ENCODE measurements at places on chromosomes 11 and 22.

- no peak for DNase-seq
These were observed 23.1 kb downstream of the IGLL1 start for GRCh38 chr22:23557036-23557435.

DNA sequence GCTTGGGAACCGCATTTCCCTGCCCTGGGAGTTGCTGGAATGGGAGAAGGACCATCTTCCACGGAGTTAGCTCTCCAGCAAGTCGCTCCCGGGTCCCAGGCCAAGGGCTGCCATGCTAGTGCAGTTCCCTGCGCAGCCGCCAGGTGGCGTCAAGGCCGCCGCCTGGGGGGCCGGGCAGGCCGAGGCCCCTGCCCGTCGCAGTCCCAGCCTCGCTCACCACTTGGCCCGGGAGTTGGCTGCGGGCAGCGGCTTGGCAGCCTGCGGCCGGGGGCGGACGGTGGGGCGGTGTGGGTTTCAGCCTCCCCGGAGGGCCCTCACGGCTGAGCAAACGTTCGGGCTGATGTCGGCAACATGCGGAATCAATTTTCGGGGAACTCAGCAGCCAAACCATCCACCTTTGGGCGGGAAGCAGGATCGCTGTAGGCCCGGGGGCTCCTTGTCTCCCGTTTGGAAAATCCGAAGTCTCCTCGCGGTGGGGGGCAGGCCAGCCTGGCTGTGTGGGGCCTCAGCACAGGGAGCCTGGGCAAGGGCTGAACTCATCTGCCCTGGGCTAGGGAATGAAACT is 415.1 kb downstream of the SOX6 start:
- DNase-seq: no peak

GRCh38 chr11:111586388-111586831 is 15.8 kb upstream of the SIK2 start:
- DNase-seq: peak; percentile 43

DNA sequence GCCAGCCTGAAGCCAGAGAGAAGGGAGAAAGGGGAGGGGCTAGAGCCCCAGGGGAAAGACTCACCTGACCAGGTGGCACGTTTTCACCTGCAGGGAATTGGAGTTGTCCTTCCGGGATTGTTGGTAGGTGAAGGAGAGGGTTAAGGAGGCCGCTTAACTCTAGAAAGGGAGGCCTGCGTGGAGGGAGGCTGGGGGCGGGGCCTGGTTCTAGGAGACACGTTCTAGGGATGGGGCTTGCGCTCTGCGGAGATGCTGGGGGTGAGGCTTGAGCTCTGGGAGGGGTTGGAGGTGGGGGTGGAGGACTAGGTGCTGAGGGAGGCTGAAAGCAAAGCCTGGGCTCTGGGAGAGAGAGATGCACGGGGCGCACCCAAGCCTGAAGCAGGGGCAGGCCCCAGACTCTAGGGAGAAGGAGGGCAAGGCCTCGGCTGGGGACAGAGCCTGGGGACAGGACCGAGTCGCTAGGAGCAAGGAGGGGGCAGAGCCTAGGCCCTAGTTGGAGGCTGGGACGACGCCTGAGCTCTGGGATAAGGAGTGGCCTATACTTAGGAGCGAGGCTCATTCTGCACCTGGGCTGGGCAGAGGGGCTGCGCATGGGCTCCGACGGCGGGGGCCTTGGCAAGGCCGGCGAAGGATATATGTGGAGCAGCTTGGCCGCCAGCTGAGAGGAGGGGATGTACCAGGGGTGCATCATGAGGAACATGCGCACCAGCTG is 2.4 kb downstream of the RASGRP2 start:
- DNase-seq: no peak

GRCh38 chr11:132006884-132007580 is 636.6 kb downstream of the NTM start:
- no peak for DNase-seq

- DNase-seq: no peak
These were observed 5.2 kb downstream of the TRPT1 start for GRCh38 chr11:64220798-64221197.

GRCh38 chr11:12087075-12088004 is 23.1 kb upstream of the MICAL2 start:
- DNase-seq: no peak

GRCh38 chr22:35812600-35812999 is 94.9 kb downstream of the APOL5 start:
- no peak for DNase-seq

- DNase-seq: no peak
These were observed 1.6 kb upstream of the ANO1 start for GRCh38 chr11:70076461-70076931.

DNA sequence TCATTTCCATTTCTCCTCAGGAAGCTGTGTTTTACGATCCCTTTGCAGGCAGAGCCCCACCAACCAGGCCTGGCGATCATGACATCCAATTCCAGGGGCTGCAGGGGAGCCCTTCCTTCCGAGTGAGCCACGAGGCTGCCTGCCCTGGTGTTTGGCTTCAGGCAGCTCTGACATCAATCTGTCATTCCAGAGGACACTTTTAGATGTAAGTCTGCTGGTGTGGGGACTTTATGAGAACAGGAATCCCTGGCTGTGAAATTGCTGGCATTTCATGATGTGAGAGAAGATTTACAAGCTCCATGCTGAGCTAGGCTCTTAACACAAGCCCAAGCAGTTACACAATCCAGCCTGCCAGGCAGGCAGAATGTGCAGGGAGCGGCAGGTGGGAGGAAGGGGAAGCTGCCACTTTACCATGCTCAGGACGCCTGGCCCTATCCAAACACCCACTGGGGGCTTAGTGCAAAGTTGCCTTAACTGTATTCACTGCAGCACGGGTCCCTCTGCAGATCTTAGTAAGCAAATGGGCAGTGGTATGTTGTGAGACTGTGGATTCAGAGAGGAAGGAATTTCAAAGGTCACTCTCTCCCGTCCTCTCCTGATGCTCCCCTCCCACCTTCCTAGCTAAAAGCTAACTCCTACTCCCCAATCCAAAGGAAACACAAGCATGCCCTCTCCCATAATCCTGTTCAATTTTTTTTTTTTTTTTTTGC is 43.4 kb upstream of the MICAL2 start:
- no peak for DNase-seq

GRCh38 chr11:105670811-105671210 is 60.9 kb downstream of the GRIA4 start:
- no peak for DNase-seq

GRCh38 chr22:36512991-36513390 is 6.2 kb upstream of the FOXRED2 start:
- no peak for DNase-seq

- DNase-seq: no peak
These were observed 2.8 kb downstream of the THRSP start for GRCh38 chr11:78066471-78066870.

DNA sequence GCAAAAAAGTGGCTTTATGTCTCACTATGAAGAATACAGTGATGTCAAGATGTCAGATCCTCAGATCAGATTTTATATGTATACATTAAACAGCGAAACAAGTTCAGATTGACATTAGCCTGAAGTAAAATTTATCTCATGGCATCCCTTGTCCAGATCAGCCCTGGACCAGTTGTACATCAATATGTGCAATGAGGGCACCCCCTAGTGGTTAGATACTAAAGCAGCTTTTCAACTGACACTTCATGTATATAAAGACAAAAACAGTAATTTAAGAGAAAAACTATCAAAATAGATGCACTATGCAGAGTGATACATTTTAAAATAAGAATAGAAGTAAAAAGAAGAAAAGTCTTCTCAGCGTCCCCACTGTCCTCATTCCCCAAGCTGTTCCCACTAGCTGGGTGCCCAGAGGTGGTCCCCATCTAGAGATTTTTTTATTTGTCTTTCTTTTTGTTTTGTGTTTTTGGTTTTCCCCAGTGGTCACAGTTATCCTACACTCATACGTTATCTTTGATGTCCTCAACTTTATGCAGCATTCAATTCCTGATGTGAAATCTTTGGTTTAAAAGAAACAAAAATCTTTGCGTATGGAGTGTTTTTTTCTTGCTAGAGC is 2193.4 kb upstream of the RAG2 start:
- DNase-seq: no peak
